ENCODE measurements at places on chromosomes 1 and 21. TPM values are rescaled to one million over a fixed set of nuclear protein-coding genes. Genes with fewer than 3 reads are reported as not detected.

The OLIG2 gene
- total RNA-seq = not detected

The TMEM269 gene
- 0.07 TPM for total RNA-seq

The S100A7A gene
- total RNA-seq = under 0.01 TPM

The NADK gene
- 34.9 TPM for total RNA-seq

The DEPDC1 gene
- total RNA-seq = 0.68 TPM

The SERPINC1 gene
- not detected for total RNA-seq

The FCMR gene
- 0.36 TPM for total RNA-seq

The IL12RB2 gene
- 1.0 TPM for total RNA-seq

The KIRREL1 gene
- total RNA-seq = 85.4 TPM

The TSPAN1 gene
- total RNA-seq = 28.4 TPM

The IER5 gene
- total RNA-seq = 52.4 TPM

The S100B gene
- not detected for total RNA-seq

The TESK2 gene
- 3.1 TPM for total RNA-seq

The TCHHL1 gene
- total RNA-seq = not detected

The STIL gene
- 1.0 TPM for total RNA-seq

The CHD5 gene
- total RNA-seq = 0.07 TPM

The PROK1 gene
- not detected for total RNA-seq

The YBEY gene
- total RNA-seq = 17.1 TPM

The TRPM2 gene
- not detected for total RNA-seq

The LCA5L gene
- total RNA-seq = 1.4 TPM

The SPATC1L gene
- total RNA-seq = 6.6 TPM

The TMEM81 gene
- total RNA-seq = 3.0 TPM

The ARPC5 gene
- 173 TPM for total RNA-seq

The LIX1L gene
- 2.4 TPM for total RNA-seq

The DCDC2B gene
- total RNA-seq = not detected

The AXDND1 gene
- 0.07 TPM for total RNA-seq

All from nasal cavity respiratory epithelium epithelial cell of viscerocranial mucosa (primary cell).